ENCODE measurements at places on chromosomes 6 and 20.
A peak's percentile ranks its signal among the peaks of the same experiment; 100 is the strongest.

DNA sequence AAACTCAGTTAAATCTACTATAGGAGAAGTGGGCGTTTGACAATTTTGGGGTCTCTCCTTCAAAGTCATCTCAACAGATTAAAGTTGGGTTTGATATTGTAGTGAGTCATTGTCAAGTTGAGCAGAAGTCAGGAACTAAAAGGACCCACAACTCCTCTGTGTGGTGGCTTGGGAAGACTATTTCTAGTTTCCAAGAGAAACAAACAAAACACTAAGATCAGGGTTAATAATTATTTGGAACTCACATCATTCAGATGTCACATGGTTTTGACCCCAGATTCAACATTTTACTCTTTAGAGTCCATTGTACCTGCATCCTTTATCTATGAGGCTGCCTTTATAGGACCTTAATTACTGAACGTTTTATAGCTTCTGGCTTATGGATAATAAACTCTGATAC is 45.3 kb upstream of the TINAG start:
- DNase-seq: no peak

DNA sequence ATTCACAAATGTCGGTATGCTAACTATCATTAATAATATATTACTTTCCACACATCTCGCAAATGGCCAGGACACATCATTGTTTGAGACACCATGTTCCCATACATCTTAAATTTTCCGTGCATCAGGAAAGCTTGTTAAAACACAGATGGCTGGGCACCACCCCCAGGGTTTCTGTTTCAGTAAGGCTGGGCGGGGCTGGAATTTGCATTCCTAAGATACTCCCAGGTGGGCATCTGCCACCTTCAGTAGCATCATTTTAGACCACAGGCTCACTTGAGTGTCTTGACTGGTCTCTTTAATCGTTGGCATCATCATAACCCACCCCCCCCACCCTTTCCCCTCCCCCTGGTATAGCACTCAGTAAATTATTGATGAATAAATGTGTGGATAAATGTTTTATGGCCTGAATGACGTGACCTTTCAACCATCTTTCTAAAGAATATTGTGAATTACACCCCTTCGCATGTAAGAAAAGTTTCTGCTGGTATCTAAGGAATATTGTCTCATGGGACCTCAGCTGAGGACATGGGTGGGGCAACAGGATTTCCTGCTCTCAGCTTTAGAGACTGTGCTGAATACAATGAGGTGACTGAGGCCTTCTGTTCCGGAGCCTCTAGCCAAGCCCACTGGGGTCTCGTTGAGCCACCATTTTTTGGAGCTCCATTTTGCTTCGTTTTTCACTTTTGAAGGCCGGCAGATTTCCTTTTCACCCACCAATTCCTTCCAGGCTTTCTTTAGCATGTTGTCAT is 124.1 kb upstream of the NEDD9 start:
- no peak for DNase-seq

- DNase-seq: no peak
These were observed 49.8 kb downstream of the PPARD start for GRCh38 chr6:35392111-35392702.

GRCh38 chr6:118935331-118935668 is 341 bp upstream of the MCM9 start:
- no peak for DNase-seq

GRCh38 chr20:23186808-23187207 is 100.7 kb upstream of the CD93 start:
- DNase-seq: no peak

DNA sequence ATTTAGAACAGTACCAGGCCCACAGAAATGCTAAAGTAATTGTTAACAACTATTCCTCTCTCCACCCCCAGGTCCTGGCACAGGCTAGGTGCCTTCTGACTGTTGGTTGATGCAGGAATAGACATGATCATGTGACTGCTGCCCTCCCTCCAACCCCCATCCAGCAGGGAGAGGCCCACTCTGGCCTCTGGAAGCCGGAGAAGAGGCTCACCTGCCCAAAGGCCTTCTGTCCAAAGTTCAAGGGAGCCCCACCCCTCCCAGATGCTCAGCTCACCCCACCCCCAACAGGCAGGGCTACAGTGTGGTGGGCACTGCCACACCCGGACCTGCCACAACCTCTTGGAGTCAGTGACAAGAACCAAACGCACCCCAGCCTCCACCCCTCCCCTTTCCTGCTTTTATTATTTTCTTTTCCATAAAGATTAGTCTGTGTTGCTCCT is 26.9 kb upstream of the FOXP4 start:
- no peak for DNase-seq

GRCh38 chr6:148906386-148906785 is 159.6 kb downstream of the UST start:
- DNase-seq: no peak

DNA sequence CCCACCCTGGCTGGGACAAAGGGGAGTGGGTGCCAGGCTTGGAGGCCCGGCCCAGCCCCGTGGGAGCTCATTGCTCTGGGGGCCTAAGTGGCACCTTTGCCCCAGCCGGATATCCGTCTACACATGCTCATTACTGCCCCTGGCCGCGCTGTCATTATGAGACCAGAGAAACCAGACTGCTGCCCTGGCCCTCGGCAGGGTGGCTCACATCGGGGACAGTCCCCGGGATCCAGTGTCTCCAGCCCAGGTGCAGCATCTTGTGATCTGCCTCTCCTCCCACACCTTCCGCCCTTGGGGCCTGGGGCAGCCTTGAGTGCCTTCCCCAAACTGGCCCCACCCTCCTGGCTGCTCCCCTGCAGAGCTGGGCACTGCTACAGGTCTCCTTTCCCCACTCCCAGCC is 4.9 kb downstream of the SRMS start:
- no peak for DNase-seq

DNA sequence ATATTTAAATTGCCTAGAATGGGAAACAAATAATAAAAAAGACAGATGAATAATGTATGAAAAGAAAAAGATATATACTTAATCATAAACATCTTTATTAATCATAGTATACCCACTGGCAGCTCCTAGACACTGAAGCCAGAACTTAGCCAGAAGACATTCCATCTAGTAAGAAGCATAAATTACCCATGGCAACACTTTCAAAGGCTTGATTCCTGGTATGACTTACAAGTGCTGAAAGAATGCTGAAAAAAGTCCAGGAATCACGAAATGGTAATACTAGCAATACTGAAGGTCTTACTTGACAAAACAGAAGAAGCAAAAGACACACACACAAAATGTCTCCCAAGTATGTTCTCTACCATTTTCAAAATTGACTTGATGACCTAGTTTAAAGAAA is 38.0 kb downstream of the RWDD2A start:
- no peak for DNase-seq

- no peak for DNase-seq
These were observed 7.2 kb downstream of the KIF16B start for GRCh38 chr20:16566080-16566479.

GRCh38 chr6:4512051-4512471 is 264.1 kb upstream of the CDYL start:
- DNase-seq: no peak

- no peak for DNase-seq
These were observed 11.0 kb upstream of the ADAM33 start for GRCh38 chr20:3692706-3693294.

DNA sequence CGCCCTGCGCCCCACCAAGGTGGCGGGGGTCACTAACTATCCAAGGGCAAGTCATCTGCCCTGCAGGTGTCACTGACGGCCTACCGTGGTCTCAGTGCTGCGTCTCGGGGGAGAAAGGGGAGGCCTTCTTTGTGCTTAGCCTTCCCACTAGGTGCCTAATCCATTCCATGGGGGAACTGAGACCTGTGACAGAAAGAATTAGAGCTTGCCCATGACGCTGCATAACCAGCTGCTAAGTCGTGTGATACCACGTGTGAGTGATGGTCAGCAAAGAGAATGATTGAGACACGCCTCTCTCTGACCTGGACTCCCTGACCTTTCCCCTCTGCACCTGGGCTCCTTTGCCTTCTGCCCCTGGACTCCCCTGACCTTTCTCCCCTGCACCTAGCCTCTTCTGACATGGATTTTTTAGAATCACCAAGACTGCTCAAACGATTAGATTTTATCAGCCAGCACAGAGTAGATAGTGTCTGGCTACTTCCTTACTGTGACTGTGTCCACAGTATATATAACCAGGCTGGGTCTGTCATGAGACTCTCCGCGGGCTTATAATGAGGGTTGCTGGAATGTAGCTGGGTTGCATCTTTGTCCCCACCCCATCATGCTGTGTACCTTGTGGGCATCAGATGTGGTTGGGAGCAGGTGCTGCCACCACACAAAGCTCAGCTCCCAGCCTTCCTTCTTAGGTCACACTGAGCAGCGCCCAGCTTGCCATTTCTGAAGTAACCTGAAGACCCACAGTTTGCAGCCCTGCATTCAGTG is 140.6 kb downstream of the TMEM242 start:
- DNase-seq: no peak

DNA sequence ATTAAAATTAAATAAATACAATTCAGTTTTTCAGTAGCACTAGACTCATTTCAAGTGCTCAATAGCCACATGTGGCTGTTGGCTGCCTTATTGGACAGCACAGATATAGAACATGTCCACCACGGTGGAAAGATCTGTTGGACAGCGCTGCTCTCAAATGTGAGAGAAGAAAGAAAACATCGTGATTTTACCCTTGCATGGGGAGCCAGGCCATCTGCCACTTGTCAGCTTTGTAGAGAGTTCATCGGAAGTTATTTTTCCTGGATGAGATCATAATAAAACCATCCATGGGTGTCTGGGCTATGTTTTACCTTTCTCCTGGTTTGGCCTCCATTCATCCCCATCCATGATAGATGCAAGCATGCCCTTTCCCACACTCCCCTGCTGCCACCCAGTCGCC is 5.8 kb upstream of the KIF3B start:
- no peak for DNase-seq

DNA sequence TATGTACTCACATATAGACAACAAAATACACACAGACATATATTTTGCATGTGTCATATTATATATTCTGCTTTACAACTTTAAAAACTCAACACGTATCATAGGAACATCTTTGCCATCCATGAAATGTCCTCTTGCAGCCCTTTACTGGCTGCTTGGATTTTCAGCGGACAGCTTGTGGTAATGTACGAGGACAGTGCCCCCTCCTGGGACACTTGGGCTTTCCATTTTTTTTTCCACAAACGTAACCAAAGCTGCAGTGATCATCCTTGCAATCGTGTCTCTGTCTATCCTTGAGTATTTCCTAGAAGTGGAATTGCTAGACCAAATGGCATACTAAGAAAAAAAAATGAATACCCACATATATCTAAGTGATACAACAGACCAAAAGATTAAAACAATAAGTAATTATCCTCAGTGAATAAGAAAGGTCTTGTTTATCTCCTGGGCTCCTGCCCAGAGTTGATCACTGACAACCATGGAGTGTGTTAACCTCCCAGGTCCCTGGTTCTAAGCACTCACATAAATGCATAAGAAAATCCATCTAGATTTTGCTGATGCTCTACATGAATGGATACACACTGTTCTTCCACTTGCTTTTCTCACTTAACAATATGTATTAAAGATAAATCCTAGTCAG is 18.1 kb downstream of the BPI start:
- DNase-seq: peak; percentile 26

GRCh38 chr6:2543321-2543720 is 207.4 kb downstream of the MYLK4 start:
- no peak for DNase-seq

- no peak for DNase-seq
These were observed 68.0 kb upstream of the HIVEP1 start for GRCh38 chr6:11944111-11944510.

- no peak for DNase-seq
These were observed 40.0 kb downstream of the CYP39A1 start for GRCh38 chr6:46612645-46613044.

- no peak for DNase-seq
These were observed 848.8 kb upstream of the MAP3K7 start for GRCh38 chr6:91435630-91436029.

DNA sequence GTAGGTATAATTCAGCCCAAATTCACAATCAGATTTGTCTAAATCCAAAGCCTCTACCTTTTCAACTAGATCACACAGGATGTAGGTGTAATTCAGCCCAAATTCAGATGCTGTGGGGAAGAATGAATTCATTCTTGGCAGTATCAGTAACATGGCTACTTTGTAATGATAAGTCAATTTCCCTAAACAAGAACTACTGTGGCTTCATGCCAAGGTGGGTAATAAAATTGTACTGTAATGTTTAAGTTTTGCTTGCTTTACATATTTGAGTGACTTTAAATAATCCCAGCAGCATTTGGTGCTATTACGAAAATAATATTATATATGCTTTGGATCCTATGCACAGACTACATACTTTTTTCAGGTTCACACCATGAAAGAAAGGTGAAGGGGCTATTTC is 239.1 kb downstream of the HDGFL1 start:
- no peak for DNase-seq

GRCh38 chr6:118333772-118334171 is 214.3 kb upstream of the PLN start:
- DNase-seq: no peak

DNA sequence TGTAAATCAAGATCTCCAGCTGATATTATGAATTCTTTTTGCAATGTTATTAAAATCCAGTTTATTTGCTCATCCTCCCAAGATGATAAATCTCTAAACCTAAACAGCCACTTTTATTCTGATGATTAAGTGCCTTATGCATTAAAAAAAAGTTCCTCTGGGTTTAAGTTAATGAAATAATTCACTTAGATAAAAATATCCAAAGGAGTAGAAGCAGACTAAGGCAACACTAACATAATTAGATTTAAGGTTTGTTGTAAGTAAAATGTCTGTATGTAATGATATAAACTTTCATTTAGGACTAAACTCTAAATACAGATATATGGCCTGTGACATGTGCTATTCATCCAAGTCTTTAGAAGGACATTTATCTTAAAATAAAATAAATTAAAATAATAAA is 457.2 kb downstream of the TENT5A start:
- no peak for DNase-seq

DNA sequence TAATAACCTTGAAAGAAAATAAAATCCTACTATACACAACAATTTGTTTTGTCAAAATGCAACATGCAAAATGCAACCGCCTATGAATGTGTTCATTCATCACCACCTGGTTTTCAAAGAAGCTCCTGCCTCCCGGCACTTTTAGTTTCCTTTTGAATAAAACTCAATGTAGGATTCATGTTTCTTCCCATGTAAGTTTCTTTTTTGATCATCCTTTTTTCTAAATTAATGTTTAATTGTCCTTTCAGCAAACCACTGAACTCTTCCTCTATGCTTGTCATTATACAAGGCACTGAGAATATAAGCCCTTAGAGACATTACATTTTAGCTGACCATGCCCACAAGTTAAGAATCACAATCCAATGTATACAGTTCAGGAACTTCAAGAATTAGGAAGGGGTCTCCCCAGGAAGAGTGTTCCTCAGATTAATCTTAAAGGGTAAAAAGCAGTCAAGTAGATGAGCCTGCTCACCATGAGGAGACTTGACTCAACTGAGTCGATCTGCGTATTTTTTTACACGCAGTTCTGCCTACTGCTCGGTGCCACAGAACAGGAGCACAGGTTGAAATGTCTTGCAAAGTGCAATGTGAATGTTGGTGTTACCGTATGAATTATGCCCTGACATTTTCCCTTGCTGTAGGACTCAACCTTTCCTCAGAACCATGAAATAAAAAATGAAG is 7.2 kb upstream of the THEMIS start:
- no peak for DNase-seq
